ENCODE measurements at places on chromosomes 5 and 9. TPM values are rescaled to one million over a fixed set of nuclear protein-coding genes. Genes with fewer than 3 reads are reported as not detected.
A peak's percentile ranks its signal among the peaks of the same experiment; 100 is the strongest.

The LCN1 gene
- 0.19 TPM for total RNA-seq

GRCh38 chr5:95806687-95807086, 15.8 kb downstream of the GLRX start:
- DNase-seq, result no peak

The ANKRD31 gene
- 0.61 TPM for total RNA-seq

DNA sequence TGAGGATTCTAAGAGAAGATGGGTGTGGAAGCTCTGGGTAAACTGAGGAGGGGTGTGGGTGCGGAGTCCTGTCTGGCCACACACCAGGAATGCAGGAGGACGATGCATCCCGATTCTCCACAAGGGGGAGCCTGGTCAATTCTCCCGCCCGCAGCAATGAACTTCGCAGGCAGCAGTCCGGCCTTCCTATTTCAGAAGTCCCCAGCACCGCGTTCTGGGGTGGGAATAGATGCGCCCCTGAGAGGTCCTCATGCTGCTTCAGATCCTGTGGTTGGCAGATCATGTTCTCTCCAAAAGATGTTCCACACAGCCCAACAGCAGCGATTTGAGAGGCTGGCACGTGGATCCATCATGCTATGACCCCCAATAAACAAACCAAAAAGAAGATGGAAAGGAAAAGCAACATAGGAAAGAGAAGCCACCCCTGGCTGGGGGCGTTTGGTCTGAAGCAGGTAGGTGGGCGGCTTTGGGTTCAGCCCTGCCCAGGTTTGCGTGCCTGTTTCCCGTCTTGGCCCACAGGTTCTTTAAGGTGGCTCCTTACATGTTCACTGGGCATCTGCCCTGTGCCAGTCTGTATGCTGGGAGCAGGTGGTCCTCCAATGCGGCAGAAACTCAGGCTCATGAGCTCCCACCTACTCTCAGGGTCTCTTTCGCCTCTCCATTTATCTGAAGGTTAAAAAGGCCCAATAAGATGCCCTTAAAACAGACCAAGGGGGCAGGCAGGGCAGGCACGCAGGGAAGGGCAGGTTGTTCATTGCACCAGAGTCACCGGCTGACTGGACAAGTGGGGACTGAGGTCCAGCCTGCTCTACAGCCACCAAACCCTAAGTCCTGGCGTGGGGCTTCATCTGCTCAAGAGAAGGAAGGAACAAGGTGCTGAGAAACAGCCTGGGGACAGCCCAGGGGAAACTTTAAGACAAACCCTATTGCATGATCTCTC, 171.6 kb downstream of the PAX5 start:
- DNase-seq, result no peak

DNA sequence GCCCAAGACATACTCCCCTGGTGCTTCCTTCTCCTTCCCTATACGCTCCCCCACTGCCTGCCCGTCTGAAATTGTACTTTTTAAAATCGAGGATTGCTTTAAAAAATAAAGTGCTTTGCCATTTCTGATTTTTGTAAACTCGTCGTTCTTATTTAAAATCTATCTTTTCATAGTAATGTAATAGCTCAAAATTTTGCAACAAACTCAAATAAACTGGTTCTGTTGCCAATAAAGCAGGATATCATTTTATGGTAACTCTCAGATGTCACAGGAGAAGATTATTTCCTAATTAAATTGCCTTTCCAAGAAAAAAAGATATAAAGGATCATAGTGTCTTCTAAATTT, 1.3 kb upstream of the NREP start:
- DNase-seq, result no peak

DNA sequence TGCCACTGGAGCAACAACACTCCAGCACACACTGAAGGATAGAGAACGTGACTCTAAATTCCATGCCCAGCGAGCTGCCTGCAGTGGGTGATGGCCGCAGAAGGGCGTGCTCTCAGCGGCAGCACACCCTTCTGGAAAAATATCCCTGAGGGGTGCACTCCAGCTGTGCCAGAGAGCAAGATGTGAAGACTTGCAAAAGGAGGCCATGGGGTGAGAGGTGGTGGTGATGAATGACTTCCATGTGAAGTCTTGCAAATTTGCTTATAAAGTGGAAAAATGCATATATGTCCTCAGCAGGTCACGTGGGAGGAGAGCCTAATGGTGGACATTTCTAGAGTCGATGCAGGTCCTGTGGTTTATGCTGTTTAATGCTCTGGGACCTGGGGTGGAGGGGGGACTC, 39.8 kb upstream of the COL5A1 start:
- no peak for DNase-seq

The MYMK gene
- total RNA-seq, result 0.47 TPM

- DNase-seq, result no peak
These were observed 46.1 kb downstream of the NR6A1 start for GRCh38 chr9:124725068-124725452.

DNA sequence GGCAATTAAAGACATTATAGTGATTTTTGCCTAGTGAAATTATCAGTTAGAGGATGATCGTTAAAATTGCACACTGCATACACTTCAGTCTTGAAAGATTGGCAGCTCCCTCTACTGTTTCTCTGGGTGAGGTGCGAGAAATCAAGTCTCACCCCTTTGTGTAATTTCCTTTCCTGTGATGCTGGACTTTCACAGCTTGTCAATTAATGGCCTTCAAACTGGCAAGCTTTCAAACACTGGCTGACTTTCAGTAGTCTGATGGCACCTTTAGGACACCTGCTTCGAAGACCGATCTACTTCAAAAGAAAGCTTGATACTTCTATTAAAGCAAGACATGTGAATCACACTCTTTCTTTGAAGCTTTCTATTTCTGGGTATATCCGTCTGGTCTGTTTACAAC, 706.7 kb upstream of the PTPRD start:
- DNase-seq, result no peak

- no peak for DNase-seq
These were observed 78.0 kb upstream of the C6 start for GRCh38 chr5:41291323-41291722.

DNA sequence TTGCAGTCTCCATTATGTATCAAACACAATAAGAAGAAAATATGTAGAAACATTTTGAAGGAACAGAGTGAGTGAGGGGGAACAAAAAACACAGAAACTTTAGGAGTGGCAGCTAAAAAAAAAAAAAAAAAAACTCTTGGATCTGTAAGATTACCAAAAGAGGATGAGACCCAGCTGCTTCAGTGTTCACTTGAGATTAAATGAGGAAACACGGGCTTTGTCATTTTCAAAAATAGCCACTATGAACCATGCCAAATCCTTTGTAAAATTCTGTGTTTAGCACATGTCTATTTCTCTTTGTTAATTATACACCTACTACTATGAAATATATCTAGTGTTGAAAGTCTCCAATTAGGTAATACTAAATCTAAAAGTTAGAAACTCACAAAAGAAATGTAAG, 485.9 kb downstream of the EFNA5 start:
- DNase-seq, result no peak

- DNase-seq, result peak; percentile 2
These were observed 839 bp downstream of the GABRG2 start for GRCh38 chr5:162068412-162068811.

DNA sequence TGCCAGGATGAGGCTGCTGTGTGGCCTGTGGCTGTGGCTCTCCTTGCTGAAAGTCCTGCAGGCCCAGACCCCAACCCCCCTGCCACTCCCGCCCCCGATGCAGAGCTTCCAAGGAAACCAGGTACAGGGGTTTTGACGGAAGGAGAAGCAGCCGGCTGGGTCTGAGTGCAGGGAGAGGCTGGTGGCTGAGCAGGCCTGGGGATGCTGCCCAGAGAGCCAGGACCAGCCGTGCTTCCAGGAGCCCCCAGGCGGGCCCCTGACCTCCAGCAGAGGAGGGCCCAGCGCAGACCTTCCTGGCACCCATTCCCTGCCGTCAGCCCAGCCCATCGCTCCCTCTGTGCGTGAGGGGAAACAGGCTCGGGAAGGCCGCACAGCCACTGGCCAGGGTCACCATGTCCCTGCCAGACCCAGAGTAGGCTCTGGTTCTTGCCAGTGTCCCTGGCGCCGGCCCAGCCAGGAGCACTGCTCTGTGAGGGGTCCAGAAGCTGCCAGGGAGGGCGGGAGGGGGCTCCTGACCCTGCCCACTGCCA, 313 bp downstream of the LCN12 start:
- no peak for DNase-seq

DNA sequence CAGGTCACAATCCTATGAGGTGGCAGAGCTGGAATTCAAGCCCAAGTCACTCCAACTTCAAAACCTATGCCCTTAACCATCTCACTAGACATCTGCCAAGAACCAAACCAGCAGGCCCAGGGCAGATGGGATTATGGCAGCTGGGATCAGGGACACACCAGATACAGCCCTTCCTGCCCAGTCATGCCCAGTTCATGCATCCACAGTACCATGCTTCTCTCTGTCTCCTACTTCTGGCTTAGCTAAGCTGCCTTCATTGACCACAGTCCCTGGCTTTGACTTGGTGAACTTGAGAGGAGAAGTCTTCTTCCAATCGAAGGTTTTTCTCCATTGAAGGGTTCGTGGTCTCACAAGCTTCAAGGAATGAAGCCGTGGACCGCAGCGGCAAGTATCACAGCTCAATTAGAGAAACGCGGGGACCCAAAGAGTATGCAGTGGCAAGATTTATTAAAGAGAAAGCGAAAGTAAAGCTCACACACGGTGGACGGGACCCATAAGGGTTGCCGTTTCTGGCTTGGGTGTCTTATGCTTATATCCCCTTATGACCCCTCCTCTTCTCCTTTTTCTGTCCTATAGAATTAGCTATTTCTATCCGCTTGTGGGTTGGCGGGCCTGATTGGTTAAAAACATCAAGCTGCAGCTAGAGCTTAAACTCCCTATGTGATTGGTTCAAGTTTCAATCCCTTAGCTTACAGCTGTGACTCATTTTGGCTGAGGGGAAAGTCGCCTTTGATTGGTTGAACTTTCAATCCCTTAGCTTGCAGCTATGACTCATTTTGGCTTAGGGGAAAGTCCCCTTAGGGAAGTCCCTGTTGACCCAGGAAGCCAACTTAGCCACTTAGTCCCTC, 101.2 kb downstream of the TRIM36 start:
- DNase-seq, result no peak

The PCDHGB7 gene
- 0.85 TPM for total RNA-seq

The F2RL2 gene
- total RNA-seq, result 1.1 TPM

GRCh38 chr5:95219411-95219810, 65.5 kb downstream of the MCTP1 start:
- no peak for DNase-seq

The TBC1D9B gene
- 13.9 TPM for total RNA-seq

GRCh38 chr5:40172721-40173120, 507.0 kb upstream of the PTGER4 start:
- DNase-seq, result no peak

The LRRC19 gene
- not detected for total RNA-seq

The GRIN1 gene
- 0.19 TPM for total RNA-seq

- no peak for DNase-seq
These were observed 295.2 kb downstream of the MAST4 start for GRCh38 chr5:66891184-66891925.

- no peak for DNase-seq
These were observed at the start of gene CRHBP for GRCh38 chr5:76952795-76953536. TSS of gene CRHBP (plus strand) at chr5:76953045. CDS start at chr5:76953135, 90 bp downstream.

GRCh38 chr9:114888607-114889006, 41.8 kb downstream of the TNFSF8 start:
- peak; percentile 44 for DNase-seq

- no peak for DNase-seq
These were observed 29.2 kb downstream of the SUSD1 start for GRCh38 chr9:112145886-112146285.

DNA sequence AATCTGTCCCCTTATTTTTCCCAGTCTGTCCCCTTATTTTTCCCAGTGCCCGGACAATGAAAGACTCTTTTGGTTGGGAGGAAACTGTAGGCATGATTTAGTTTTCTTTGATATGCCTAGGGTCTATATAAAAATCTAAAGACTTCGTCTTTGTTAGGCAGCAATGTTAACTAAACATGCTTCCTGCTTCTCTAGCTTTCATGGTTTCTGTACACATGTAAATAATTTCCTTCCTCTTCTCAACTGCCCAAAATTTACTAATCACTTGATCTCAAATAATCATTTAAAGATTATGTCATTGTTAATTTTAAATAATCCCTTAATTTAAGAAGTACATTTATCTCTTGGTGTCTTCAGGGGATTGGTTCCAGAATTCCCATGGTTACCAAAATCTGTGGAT, 47.8 kb upstream of the RAPGEF6 start:
- no peak for DNase-seq

- no peak for DNase-seq
These were observed 75.0 kb downstream of the NR6A1 start for GRCh38 chr9:124696101-124696500.

DNA sequence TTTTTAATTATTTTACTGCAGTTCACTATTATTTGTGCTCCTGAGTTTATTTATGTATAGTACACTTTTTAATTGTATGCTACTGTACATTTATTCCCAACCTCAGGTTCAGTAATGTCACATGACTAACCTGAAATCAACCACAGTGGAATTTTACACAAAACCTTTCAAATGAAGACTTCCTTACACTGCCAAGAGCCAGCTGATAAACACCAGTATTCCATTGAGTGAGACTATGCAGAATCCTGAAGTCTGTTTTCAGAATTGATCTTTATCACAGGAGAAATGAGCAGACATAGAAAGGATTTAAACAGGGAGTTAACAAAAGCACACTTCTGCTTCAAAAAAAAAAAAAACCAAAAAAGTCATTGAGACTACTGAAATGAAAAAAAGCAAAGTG, 219.5 kb downstream of the PRR16 start:
- no peak for DNase-seq

- no peak for DNase-seq
These were observed 72.7 kb upstream of the ORM1 start for GRCh38 chr9:114250235-114250568.

DNA sequence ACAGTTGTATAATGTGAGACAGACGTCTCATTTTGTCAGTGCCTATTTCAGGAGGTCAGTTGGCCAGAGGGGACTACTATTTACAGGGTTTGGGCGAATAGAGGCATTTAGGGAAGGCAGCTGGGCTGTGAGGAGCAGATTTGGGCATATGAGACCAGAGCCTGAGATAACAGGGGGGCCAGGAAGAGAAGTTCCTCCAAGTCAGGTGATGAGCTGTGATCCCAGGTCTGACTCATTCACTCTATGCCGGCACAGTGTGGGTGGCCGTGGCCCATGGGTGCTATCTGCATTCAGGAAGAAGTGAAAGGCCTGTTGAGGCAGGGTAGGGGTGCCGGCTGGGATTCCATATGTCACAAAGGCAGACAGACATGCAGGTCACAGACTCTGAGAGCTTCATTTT, 142.8 kb downstream of the PDZD2 start:
- no peak for DNase-seq

DNA sequence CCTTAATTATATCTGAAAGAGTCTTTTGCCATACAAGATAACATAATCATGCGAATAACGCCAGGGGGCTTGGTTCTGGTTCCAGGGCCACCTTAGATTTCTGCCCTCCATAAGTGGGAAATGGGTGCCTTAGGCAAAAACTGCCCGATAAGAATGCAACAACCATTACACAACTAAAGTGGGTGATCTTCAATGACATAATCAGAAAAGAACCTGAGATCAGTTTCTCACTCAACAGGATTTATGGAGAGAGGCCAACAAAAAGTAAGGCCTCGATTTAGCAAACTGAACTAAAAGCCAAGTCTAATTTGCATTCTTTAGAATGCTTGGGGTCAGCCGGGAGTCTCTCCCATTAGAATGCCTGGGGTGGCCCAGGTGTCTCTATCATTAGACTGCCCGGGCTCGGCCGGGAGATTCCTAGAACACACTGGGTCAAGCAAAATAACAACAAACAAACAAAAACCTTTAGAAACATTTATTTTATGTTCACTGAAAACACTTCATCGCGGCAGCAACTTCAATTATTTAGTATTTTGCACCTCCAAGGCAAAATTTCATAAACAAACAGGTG, 194.8 kb downstream of the AUH start:
- no peak for DNase-seq

- DNase-seq, result no peak
These were observed 8.4 kb downstream of the RACK1 start for GRCh38 chr5:181235323-181235688.
